ENCODE measurements at places on chromosomes 5 and 9.

DNA sequence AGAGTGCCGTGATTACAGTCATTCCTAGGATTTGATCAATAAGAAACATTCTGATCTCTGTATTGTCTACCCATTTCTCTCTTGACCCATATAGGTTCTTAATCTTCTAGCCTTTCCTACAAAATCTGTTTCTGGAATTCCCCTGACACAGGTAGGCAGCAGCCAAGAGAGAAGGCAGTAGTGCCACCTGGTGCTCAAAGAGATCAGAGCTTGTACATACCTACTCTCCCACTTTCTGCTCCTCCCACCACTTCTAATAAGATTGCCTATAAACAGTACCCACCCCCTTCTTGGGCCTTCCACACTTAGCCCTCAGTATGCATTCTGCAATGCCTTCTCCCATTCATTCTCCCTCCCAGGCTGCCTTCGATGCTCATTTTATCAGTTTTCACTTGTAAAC, 117.4 kb upstream of the RORB start:
- no peak for DNase-seq

DNA sequence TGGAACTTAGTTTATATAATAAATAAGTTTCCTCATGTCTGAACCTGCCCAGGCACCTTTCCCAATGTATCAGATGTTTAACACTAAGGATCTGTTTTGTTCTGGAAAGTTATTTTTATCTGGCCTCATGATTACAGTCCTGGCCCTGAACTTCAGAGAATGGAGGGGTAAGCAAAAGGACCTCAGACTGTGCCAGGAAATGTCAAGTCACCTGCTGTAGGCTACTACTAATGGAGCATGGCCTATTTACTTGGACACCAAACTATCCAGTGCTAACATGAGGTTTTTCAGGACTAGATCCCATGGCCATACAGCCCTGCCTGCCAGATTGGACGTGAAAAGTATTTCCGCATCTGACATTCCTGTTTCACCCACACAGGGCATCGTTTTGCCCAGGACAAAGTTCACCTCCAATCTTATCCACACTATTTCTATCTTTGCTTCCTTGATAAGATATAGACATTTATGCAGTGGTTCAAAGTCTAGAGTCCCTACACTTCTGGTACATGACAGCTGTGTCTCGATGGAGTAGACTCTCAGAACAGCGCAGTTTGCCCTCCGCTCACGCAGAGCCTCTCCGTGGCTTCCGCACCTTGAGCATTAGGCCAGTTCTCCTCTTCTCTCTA, at the start of gene BTNL8:
Gene BTNL8, plus strand, starts transcription at position 539 of the 626 bp plus-strand sequence. CDS start 152 bp downstream, outside the sequence.
- DNase-seq, result no peak

- no peak for DNase-seq
These were observed 23.0 kb downstream of the RFX3 start for GRCh38 chr9:3502560-3503398.

GRCh38 chr5:169762338-169763095, 125.4 kb downstream of the DOCK2 start:
- DNase-seq, result peak; percentile 52

DNA sequence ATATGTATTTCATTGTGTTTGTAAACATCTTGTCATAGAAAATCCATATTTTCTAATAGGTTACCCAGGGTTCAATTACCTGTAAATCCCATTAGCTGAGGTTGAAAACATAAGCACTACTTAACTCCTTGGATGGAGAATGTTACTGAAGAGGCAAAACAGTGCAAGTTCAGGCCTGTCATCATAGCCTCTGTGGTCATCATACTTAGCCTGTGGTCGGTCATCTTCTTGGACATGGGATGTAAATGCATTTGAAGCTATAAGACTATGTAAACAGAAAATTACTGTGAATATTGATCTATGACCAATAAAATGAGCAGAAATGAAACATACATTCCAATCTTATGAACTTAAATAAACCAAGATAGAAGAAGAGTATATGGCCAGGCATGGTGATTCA, 164.7 kb downstream of the CHSY3 start:
- DNase-seq, result no peak

- no peak for DNase-seq
These were observed 8.4 kb downstream of the UBTD2 start for GRCh38 chr5:172274951-172275753.

DNA sequence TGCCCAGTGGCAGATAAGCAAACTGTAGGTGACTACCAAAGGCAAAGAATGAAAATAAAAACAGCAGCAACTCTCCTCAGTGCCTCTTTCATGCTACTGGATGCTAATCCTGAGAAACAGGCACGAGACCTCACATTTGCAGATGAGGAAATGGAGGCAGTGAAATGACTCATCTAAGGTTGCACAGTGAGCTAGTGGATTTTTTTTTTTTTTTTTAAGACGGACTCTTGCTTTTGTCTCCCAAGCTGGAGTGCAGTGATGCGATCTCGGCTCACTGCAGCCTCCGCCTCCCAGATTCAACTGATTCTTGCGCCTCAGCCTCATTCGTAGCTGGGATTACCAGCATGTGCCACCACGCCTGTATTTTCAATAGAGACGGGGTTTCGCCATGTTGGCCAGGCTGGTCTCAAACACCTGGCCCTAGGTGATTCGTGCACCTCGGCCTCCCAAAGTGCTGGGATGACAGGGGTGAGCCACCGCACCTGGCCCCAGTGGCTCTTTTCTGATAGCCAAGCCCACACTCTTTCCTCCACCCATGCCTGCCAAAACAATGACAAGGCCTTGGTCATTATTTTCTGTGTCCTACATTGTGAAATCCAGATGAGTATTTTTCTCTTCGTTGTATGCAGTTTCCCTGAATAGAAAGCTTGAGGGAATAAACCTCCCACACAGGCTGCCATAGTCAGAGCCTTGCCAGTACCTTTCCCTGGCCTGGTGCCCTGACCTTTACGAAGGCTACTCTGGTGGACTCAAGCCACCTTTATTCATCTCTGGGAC, 19.2 kb downstream of the DOCK2 start:
- DNase-seq, result peak; percentile 24

DNA sequence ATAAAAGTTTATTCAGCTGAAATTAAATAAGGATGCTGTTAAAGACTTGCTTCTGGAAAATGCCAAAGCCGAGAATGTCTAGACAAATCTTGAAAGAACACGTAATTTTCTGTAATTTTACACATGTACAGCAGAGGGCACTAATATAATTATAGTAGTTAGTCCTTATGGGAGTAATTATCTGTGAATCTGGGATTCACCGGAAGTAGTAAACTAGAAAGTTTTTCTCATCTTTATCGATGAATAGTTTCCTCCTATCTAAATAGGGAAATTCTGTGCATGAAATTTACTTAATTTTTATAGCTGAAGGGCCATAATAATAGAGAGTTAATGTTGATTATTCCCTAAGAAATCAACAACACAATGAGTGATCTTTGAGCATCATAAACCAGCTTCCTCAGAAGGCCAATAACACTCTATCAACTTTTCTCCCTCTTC, 18.4 kb upstream of the CNTLN start:
- DNase-seq, result peak; percentile 54

DNA sequence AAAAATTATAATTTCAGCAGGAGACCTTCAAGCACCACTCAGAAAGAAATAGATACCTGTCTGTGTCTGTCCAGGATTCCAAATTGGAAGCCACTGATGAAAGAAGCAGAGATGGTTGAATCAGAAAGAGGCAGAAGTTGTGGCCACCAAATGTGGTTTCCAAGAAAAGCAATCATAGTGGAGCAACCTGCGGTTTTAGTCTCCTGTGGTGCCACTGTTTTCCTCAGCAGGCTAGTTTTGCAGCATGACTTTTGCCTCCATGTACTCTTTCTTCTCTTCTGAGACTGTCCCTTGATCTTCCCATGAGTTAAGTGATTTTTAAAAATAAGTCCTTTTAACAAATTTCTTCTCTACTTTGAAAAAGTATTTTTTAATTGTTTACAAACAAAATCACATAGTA, 535.8 kb downstream of the CYLC2 start:
- no peak for DNase-seq

DNA sequence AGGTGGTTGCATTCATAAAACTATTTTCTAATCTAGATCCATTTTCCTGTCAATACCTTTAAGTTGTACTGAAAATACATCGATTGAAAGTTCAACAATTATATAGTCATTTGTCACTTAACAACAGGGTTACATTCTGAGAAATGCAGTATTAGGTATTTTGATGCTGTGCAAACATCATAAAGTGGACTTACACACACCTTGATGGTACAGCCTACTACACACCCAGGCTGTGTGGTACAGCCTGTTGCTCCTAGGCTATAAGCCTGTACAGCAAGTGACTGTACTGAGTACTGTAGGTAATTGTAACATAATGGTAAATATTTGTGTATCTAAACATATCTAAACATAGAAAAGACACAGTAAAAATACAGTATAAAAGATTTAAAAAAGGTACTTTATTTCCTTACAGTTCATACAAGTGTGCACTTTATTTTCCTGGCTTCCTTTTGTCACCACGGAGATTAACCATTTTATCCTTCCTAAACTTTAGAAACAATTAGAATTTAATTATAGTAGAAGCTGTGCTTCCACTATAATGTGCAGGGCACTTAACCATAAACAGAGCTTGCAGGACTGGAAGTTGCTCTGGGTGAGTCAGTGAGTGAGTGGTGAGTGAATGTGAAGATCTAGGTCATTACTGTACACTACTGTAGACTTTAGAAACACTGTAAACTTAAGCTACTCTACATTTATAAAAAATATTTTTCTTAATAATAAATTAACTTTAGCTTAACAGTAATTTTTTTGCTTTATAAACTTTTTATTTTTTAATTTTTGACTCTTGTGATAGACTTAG, 42.9 kb upstream of the MEF2C start:
- DNase-seq, result no peak

- DNase-seq, result no peak
These were observed 69.7 kb upstream of the RASA1 start for GRCh38 chr5:87198010-87198409.

DNA sequence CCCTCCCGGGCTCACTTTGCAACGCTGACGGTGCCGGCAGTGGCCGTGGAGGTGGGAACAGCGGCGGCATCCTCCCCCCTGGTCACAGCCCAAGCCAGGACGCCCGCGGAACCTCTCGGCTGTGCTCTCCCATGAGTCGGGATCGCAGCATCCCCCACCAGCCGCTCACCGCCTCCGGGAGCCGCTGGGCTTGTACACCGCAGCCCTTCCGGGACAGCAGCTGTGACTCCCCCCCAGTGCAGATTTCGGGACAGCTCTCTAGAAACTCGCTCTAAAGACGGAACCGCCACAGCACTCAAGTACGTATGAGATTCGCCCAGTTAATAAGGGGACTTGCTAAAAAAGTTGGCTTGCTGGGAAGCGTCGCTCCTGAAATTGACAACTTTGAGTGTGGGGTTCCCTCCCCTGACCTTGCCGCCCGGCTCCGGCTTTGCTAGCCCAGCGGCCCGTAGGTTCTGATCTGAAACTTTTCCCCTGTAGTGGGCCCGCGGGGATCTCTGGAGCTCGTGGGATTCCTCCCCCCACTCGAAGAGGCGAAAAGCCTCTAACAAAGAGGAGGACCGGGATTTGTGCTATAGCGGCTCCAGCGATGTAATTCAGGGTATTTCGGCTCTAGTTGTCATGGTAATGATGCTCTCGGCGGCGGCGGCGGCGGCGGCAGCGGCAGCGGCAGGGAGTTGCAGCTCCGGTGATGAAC, 572 bp downstream of the NR4A3 start:
- DNase-seq, result peak; percentile 53

- DNase-seq, result no peak
These were observed 6.5 kb downstream of the QRFP start for GRCh38 chr9:130890124-130890523.

DNA sequence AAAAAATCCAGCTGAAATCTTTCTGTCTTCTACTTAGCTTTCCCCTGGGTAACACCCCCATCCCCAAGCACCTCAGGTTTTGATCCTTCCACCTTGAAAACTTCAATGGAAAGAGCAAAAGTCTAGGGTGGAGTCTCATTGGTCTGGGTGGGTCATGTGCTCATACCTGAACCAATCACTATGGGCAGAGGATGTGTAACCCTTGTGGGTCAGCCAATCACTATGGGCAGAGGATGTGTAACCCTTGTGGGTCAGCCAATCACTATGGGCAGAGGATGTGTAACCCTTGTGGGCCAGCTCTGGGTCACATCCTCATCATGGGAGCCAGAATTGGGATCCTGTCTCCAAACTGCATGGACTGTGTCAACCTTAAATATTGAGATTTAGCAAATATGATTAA, 18.5 kb downstream of the NAIF1 start:
- no peak for DNase-seq

DNA sequence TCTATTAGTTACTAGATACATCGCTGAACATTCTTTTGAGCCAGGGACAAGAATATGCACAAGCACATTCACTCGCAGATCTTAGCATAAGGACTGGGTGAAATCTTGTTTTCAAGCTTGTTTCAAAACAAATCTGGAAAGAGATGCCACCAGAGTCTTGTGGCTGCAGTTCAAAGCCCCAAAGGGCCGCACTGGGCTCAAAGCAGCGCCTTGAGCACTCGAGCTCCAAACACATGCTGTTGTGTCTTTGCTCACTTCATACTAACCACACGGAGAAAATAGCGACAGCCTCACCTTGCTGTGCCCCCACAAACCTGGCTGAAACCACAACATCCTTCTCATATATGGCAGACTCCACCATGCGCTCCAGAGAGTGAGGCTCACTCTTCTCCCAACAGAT, 34.2 kb upstream of the IL7R start:
- no peak for DNase-seq

DNA sequence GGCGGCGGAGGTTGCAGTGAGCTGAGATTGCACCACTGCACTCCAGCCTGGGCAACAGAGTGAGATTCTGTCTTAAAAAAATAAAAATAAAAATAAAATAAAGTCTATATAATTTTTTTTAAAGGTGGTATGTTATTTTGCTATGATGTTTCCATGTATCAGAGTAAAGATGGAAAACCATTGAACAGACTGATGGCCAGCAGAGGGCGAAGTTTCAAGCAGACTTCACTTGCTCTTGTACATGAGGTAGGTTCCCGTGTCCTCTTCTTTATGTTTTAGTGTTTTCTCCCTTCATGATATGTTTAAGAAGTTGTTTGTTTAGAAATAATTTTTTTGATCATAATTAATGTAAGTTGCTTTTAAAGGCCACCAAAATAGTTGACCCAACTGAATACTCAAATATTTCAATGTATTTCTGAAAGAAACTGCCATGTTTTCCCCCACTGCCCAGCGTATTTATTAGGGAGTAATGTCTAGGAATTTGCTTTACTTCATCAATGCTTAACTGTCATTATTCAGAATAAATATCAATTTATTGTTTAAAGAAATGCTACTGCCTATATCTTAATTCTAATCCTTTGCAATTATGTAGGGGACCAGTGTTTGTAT, 146.4 kb downstream of the HACD4 start:
- peak; percentile 26 for DNase-seq

Measured in AG20443 (cell line).